ENCODE measurements at places on chromosomes 3 and 15. TPM values are rescaled to one million over a fixed set of nuclear protein-coding genes. Genes with fewer than 3 reads are reported as not detected.
A peak's percentile ranks its signal among the peaks of the same experiment; 100 is the strongest.

The BCHE gene
- 7.1 TPM for total RNA-seq

The LDHAL6B gene
- not detected for total RNA-seq

The TNK2 gene
- 21.6 TPM for total RNA-seq

- no peak for DNase-seq
- H3K4me1 ChIP-seq: no peaks in the 10 kb centered on the region
- H3K36me3 ChIP-seq: no peaks in the 10 kb centered on the region
These were observed 70.5 kb downstream of the PLXNA1 start for GRCh38 chr3:127053450-127053849.

- H3K27ac ChIP-seq: no peak overlapping the region
- peak overlapping the region; percentile 40 for H3K4me3 ChIP-seq
- H3K4me1 ChIP-seq: peaks cover 23% of the 10 kb centered on the region
- no peaks in the 10 kb centered on the region for H3K36me3 ChIP-seq
- DNase-seq: no peak
These were observed 494.2 kb upstream of the AGTR1 start for GRCh38 chr3:148203297-148204010.

GRCh38 chr3:47342151-47342550 lies 38.7 kb upstream of the PTPN23 start:
- no peaks in the 10 kb centered on the region for H3K27me3 ChIP-seq
- H3K4me3 ChIP-seq: no peak overlapping the region
- H3K27ac ChIP-seq: peak overlapping the region; percentile 48
- peaks cover 19% of the 10 kb centered on the region for H3K36me3 ChIP-seq
- no peak for DNase-seq

DNA sequence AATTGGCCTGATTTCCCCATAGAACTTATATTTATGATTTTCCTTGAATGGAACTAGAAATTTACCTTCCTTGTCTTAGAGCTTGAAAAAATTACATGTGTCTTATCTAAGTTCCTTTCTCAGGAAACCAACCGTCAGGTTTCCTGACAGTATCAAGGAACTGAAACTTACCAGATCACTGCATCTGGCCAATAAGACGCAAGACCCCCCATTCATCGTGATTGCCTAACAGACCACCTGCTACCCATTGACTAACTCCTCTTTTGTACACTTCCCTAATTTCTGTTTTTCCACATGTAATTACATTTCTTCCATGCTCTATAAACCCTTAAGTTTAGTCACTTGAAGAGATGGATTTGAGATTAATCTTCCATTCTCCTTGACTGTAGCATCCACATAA lies 517.2 kb upstream of the CBLB start:
- no peak overlapping the region for H3K27ac ChIP-seq
- no peaks in the 10 kb centered on the region for H3K36me3 ChIP-seq
- H3K4me1 ChIP-seq: peaks cover 4% of the 10 kb centered on the region
- no peak overlapping the region for H3K4me3 ChIP-seq

DNA sequence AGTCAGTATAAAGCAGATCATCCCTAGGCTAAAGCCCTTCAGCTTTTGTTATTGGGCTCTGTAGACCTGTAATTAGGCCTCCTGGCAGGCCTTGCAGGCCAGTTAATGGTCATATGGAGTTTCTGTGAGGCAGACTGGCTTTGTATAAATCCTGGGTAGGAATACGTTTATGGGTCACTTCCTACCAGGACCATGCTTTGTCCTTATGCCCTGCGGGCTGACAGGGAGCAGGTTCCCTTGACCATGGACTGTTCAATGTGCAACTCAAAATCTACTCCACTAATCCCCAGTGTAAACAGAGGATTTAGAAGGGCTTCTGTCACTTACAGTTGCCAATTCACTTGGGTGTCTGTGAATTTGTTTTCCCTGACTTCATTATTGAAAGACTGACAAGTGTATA lies 202.7 kb upstream of the MLF1 start:
- no peak for DNase-seq
- H3K27ac ChIP-seq: no peak overlapping the region
- no peaks in the 10 kb centered on the region for H3K4me1 ChIP-seq
- peaks cover 5% of the 10 kb centered on the region for H3K36me3 ChIP-seq

DNA sequence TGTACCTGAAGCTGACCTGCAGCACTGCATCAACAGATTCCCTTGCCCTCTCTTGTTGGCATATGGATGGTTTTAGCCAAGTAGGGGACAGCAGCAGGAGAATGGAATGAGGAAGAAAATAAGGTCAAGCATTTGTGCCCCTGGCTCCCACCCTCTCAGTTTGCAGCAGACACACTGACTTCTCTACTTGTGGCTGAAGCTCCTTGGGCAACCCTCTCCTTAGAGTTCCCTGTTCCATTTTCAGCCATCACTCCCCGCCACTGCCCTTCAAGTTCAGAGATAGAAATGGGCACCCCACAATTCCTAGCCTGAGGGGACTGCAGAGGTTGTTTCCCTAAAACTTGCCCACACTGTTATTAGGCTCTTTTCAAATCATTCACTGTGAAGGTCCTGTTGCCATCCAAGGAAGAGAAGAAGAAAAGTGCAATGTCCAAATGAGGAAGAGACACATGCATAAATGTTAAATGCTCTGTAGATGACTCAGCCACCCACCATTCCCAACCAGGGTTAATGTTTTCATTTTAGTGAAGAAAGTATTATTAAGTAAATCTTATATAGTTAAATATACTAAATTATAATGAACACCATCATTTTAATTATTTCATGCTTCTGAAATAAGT lies 295.9 kb upstream of the UBE2E2 start:
- no peak overlapping the region for H3K4me3 ChIP-seq
- DNase-seq: no peak
- H3K4me1 ChIP-seq: no peaks in the 10 kb centered on the region
- H3K27ac ChIP-seq: no peak overlapping the region
- H3K27me3 ChIP-seq: no peaks in the 10 kb centered on the region

- no peak for DNase-seq
- no peak overlapping the region for H3K27ac ChIP-seq
- no peaks in the 10 kb centered on the region for H3K36me3 ChIP-seq
- H3K4me1 ChIP-seq: no peaks in the 10 kb centered on the region
These were observed 253.7 kb downstream of the ZBTB20 start for GRCh38 chr3:114893361-114893760.

DNA sequence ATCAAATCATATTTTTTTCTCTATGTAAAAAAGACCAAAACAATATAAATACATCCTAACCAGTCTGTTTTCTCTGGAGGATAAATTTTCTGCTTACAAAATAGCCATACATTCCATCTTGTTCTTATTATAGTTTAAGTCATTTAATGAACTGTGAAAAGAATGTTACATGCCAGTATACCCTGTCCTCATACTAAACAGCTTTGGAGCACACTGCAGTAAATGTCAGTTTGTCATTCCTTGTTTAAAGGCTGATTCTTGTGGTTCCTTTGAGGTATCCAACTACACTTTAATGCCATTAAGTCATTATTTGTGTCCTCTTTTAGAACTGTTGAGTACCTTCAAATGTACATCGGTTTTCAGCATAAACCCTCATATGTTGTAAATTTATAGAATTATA lies 52.7 kb upstream of the DCBLD2 start:
- no peak overlapping the region for H3K4me3 ChIP-seq
- no peak for DNase-seq
- H3K4me1 ChIP-seq: peaks cover 7% of the 10 kb centered on the region
- no peaks in the 10 kb centered on the region for H3K36me3 ChIP-seq

DNA sequence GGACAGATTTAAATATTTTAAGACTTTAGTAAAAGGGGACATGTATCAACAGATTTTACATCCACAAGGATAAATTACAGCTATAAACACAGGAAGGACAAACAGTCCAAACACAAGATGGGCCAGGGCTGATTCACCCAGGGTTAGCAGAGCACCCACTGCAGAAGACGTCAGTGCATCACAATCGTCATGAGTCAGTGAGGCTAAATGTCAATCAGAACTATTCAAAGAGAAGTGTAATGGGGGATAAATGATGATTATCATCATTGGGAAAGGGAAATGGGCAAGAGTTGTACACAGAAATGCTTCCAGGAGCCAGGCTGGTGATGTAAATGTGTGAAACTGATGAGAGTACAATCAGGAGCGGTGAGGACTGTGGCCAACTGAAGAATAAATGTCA lies 226.8 kb downstream of the PLCL2 start:
- H3K27ac ChIP-seq: no peak overlapping the region
- no peak overlapping the region for H3K4me3 ChIP-seq
- H3K36me3 ChIP-seq: no peaks in the 10 kb centered on the region
- H3K27me3 ChIP-seq: no peaks in the 10 kb centered on the region
- DNase-seq: no peak
- H3K4me1 ChIP-seq: no peaks in the 10 kb centered on the region

DNA sequence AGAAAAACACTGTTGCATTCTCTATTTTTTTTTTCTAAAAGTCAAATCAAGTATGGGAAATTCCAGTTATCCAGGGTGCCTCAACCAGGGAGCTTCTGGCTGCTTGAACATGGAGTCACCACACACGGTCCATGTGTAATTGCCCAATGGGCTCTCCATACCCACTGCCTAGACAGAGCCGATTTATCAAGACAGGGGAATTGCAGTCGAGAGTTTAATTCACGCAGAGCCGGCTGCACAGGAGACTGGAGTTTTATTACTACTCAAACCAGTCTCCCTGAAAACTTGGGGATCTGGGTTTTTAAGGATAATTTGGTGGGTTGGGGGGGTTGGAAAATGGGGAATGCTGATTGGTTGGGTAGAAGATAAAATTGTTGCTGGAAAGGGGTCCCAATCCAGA lies 149.8 kb downstream of the TJP1 start:
- DNase-seq: no peak
- peaks cover 32% of the 10 kb centered on the region for H3K27me3 ChIP-seq
- H3K36me3 ChIP-seq: peaks cover 5% of the 10 kb centered on the region
- peaks cover 38% of the 10 kb centered on the region for H3K4me1 ChIP-seq
- no peak overlapping the region for H3K27ac ChIP-seq
- H3K4me3 ChIP-seq: peak overlapping the region; percentile 6

DNA sequence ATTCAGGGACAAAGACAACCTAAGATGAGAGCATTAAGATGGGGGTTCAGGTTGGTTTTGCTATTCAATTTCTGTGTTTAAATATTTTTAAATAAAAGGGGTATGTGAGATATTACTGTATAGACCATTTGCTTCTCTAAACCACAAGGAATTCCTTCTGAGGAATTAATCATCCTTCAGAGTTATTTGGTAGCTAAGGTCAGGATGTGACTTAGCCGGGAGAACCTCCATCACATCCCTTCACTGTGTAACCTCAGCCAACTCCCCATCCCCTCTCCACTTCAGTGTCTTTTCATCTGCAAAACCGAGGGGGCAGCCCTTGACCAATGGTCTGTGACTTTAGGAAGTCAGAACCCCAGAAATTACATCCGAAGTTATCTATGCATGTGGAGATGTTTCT lies 48.7 kb upstream of the SKOR1 start:
- H3K4me3 ChIP-seq: no peak overlapping the region
- H3K36me3 ChIP-seq: peaks cover 3% of the 10 kb centered on the region
- peaks cover 19% of the 10 kb centered on the region for H3K4me1 ChIP-seq
- DNase-seq: no peak
- no peak overlapping the region for H3K27ac ChIP-seq

The HHLA2 gene
- total RNA-seq: 2.3 TPM

The AADACL2 gene
- total RNA-seq: 11.7 TPM

All from type B pancreatic cell (in vitro differentiated cells).